Activated naive CD4-positive, alpha-beta T cell (primary cell): ENCODE measurements at places on chromosomes 7 and 10.

- no peak for DNase-seq
Observed at GRCh38 chr10:79413196-79413595, 32.2 kb downstream of the ZCCHC24 start.

- no peak for DNase-seq
Observed at GRCh38 chr7:66013938-66014337, 31.9 kb upstream of the GUSB start.

DNA sequence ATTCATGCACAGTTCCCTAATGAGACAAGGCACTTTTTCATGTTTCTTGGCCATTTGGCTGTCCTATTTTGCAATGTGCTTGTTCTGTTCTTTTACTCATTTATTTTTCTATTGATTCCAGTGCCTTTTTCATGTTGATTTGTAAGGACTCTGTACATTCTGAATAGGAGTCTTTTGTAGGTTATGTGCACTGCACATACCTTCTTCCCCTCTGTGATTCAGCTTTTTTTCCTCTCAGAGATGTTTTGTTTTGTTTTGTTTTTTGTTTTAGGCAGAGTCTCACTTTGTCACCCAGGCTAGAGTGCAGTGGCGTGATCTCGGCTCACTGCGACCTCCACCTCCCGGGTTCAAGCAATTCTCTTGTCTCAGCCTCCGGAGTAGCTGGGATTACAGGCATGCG lies 59.7 kb downstream of the KCNH2 start:
- no peak for DNase-seq

- no peak for DNase-seq
Observed at GRCh38 chr10:131088619-131089018, 222.9 kb downstream of the TCERG1L start.

DNA sequence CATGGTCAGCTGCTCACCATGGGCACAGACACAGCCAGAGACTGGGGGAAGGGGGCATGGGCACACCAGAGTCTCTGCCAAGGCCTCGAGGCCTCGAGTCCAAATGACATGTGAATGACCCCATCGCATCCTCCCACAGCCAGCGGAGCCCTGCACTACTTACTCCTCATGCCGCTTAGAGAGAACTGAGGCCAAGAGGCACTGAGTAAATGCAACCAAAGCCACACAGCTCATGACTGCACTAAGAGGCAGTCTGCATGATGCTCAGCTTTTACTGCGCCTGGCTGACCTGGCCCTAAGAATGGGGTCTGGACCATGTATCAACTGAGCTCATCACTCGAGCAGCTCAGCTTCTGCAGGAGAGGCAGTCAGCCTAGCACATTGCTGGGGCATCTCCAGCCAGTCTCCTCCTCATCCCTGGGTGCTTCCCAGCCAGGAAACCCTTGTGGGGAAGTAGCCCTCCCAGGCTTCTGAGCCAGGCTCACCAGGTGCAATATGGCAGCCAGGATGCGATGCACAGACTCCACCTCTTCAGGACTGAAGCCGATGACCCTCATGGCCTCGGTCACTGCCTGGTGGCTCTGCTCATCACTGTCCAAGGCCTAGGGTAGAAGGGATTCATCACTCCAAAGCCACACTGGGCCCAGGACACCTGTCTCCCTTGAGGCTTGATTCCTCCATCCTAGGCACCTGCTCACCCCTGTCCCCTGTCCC lies 7.5 kb downstream of the MYO1G start:
- no peak for DNase-seq

DNA sequence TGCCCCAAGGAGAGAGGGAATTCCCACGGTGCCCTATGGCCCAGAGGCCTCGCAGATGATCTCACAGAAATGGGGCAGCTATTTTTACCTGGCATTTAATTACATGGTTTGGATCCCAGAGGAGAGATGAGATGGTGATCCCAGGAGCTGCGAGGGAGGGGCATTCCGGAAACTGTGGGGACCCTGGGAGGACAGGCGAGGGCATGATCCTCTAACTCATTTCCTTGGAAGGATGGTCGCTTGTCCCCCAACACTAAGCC lies 9.4 kb downstream of the SH2B2 start:
- DNase-seq = no peak
